ENCODE measurements at places on chromosomes 7 and 10.
A peak's percentile ranks its signal among the peaks of the same experiment; 100 is the strongest.

GRCh38 chr7:44922351-44922694 is 37.0 kb upstream of the PURB start:
- no peak overlapping the region for H3K27ac ChIP-seq
- no peak for DNase-seq
- H3K4me3 ChIP-seq: no peak overlapping the region
- peaks cover 14% of the 10 kb centered on the region for H3K4me1 ChIP-seq

- DNase-seq: no peak
- no peak overlapping the region for H3K4me3 ChIP-seq
- no peaks in the 10 kb centered on the region for H3K27me3 ChIP-seq
- H3K4me1 ChIP-seq: no peaks in the 10 kb centered on the region
Measured at GRCh38 chr7:71626206-71626605, 494.3 kb downstream of the GALNT17 start.

DNA sequence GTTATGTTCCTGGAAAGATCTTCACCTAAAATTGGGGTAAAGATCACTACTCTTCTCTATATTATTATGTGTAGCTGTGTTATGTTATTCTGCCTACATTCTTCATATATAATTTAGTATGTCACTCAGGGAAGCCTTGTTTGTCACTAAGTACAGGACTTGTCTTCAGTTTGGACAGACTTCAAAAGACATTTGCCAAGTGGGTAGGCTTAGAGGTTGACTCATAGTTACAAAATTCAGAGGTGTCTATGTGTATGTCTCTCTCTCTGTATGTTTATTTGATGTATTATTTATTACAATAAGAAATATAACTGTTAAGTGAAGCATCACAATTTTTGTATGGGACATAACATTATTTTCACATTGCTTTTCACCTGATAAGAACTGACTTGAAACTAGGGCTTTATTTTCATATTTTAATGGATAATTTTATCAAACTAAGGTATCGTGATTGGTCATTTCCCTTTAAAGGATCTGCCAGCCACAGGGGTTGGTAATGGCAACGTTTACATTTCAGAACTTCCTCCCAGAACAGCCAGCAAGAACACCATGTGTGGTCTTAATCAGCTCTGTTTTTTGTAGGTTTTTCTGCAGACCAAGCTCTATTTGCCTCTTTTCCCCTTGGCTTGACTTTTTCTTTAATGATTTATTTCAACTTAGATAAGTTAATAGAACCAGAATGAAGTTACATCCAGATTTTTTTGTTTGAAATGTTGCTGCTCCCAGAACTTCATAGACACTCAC is 262.1 kb upstream of the CACNA2D1 start:
- H3K27me3 ChIP-seq: no peaks in the 10 kb centered on the region
- H3K4me1 ChIP-seq: no peaks in the 10 kb centered on the region
- no peak overlapping the region for H3K4me3 ChIP-seq

DNA sequence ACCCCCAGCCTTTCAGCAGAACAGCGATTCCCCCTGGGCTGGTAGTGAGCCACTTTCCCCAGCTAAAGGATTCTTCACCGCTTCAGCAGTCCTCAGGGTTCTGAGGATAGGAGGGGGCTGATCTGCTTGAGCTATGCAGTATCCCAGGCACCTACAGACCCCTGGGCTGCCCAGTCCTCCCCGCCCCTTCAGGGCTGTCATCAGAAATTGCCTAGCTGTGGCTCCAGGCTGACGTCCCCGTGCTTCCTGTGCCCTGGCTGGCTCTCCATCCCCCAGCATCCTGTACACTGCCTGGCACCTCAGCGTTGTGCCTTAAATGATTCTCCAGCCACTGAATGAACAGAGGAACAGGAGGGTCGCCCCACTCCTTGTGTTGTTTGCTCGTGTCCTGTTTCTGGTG is 38.4 kb upstream of the CDH23 start:
- no peak overlapping the region for H3K4me3 ChIP-seq
- no peaks in the 10 kb centered on the region for H3K4me1 ChIP-seq
- no peak for DNase-seq
- no peaks in the 10 kb centered on the region for H3K27me3 ChIP-seq

DNA sequence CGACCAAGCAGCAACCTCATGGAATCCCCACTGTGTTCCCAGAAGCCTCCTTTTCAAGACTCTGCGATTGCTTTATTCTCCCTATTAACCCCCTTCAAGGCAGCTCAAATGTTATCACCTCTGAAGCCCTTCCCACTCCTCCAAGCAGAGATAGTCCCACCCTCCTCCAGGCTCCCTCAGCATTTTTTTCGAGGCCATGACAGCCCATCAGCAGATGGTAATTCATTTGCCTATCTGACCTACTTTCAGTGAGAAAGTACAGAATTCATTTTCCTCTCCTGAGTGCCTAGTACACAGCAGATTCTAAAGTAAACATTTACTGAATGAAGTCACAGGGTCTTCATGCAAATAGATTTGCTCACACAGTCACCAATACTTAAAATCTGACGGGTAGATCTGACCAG is 47.8 kb downstream of the HERPUD2 start:
- peak overlapping the region; percentile 39 for H3K27ac ChIP-seq
- no peaks in the 10 kb centered on the region for H3K27me3 ChIP-seq
- DNase-seq: no peak
- H3K4me1 ChIP-seq: peaks cover 50% of the 10 kb centered on the region

GRCh38 chr7:87797798-87798403 is 78.3 kb downstream of the SLC25A40 start:
- H3K36me3 ChIP-seq: no peaks in the 10 kb centered on the region
- H3K27me3 ChIP-seq: peaks cover 16% of the 10 kb centered on the region

DNA sequence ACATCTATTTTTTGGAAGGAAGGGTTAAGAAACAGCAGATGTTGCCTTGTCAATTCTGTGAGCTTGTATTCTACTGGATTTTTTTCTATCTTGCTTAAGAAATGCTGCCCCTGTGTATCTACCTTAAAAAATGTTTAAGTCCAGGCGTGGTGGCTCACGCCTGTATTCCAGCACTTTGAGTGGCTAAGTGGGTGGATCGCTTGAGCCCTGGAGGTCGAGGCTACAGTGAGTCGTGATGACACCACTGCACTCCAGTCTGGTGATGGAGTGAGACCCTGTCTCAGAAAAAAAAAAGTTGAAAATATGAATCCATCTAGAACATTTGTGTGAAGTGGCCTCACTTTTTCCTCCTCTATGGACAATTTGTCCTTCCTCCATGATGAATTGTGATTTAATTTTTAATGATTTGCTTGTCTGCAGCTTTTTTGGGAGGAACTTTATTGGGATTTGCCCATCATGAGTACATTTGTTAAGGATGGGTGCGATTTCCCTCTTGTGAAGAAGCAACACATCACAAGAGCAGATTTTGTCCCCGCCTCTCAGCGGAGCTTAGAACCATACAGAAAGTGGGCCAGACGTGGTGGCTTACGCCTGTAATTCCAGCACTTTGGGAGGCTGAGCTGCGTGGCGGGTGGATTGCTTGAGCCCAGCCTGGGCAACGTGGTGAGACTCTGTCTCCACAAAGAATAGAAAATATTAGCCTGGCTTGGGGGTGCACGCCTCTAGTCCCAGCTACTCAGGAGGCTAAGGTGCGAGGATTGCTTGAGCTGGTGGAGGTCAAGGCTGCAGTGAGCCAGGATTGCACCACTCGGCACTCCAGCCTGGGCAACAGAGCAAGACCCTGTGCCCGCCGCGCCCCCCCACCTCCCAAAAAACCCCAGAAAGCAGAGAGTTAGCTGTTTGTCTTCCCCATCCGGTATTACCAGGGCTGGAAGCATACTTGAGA is 57.7 kb downstream of the DNAJB6 start:
- peaks cover 37% of the 10 kb centered on the region for H3K4me1 ChIP-seq
- no peak overlapping the region for H3K27ac ChIP-seq
- H3K4me3 ChIP-seq: no peak overlapping the region
- no peaks in the 10 kb centered on the region for H3K27me3 ChIP-seq

DNA sequence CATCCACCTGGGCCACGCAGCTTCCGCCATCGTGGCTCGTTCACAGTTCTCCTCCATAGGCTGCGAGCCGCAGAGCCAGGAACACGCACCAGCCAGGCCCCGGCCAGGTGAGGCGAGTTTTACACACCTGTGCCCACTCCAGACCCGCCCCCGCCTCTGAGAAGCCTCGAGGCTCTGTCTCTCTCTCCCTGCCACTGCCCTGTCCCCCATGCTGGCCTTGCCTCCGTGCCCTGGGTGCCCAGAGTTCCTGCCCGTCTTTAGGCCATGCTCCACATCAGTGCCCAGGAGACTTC is 142.2 kb downstream of the SLIT1 start:
- H3K27me3 ChIP-seq: peaks cover 3% of the 10 kb centered on the region
- no peaks in the 10 kb centered on the region for H3K36me3 ChIP-seq
- no peaks in the 10 kb centered on the region for H3K4me1 ChIP-seq
- DNase-seq: no peak
- no peak overlapping the region for H3K27ac ChIP-seq

DNA sequence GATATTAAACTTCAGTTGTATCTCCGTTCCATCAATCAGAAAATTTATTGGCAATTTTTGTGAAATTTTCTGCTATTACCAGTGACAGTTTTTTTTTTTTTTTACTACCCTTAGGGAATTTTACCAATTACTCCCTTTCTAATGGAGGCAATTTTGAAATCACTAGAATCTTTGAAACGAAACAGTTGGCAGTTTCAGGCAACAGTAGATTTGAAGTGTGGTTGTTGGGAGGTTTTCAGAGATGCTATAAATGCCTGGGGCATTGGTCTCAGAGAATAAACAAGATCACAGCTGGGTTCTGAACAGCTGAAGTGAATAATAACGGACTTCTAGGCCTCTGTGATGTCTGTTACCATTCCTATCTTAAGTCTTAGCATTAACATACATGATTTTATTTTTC is 535.9 kb upstream of the POT1 start:
- H3K27ac ChIP-seq: no peak overlapping the region
- no peaks in the 10 kb centered on the region for H3K36me3 ChIP-seq
- no peaks in the 10 kb centered on the region for H3K4me1 ChIP-seq
- no peaks in the 10 kb centered on the region for H3K27me3 ChIP-seq

DNA sequence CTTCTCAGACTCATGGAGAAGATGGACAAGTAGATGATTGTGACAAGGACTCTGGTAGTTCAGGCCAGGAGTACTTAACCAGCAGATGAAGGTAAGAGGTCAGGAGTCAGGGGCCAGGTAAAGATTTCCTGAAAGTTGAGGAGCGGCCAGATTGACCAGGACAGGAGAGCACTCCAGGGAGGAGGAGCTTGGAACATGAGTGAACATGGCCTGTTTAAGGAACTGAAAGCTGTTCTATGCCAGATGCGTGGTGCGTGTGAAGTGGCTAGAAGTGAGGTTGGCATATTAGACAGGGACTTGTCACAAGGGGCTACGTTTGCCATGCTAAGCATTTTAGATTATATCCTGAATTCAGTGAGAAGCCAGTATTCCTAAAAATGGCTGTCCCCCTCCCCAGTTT is 157.2 kb downstream of the WNT2 start:
- no peak overlapping the region for H3K27ac ChIP-seq
- no peak for DNase-seq
- no peak overlapping the region for H3K4me3 ChIP-seq
- no peaks in the 10 kb centered on the region for H3K4me1 ChIP-seq

DNA sequence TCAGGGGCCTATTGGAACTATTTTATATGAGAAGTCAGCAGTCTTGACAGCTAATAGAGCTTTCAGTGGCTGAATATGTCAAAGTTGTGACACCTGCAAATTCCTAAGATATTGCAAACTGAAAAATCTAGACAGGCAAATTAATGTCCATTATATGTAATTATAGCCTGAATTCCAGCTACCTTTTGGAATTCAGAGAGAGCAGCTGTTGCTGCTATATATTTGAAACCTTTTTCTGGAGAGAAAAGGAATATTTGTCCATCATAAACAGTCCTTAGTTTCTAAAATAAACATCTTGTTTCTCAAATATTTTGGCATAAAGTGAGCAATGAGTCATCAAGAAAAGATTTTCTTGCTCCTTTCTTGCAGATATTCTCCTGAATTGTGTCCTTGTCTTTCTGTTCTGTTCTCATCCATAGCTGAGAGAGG is 408.9 kb upstream of the SEMA3D start:
- H3K27me3 ChIP-seq: no peaks in the 10 kb centered on the region

DNA sequence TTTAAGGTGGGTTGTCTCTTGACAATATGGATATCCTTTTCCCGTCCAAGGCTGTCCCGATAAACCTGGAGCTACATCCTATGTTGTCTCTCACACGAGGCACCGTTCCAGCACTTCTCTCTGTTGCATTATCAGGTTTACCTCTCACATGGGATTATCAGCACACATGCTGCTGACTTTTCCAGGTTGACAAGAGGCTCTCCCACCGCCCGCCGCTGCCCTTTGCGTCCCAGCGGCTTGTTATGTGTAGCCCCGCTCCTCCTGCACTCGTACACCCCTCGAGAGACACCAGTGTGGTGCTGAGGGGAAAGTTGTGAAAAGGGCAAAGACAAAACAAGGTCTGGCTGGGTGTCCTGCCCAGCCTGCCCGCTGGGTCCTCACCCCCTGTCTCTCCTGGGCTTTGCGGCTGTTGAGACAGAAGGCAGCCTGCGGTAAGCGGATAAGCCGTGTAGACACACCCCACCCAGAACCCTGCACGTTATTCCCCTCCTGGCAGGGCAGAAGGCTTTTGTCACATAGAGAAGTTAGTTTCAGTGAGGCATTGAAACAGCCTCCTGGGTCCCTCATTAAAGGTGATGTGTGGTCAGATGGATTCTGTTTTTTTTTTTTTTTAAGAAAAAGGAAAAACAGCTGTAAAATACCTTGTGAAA is 38.7 kb downstream of the UBE3C start:
- H3K4me3 ChIP-seq: no peak overlapping the region
- no peaks in the 10 kb centered on the region for H3K4me1 ChIP-seq
- no peak for DNase-seq
- peaks cover 33% of the 10 kb centered on the region for H3K36me3 ChIP-seq
- H3K27ac ChIP-seq: no peak overlapping the region

- no peaks in the 10 kb centered on the region for H3K4me1 ChIP-seq
- no peak overlapping the region for H3K4me3 ChIP-seq
- H3K36me3 ChIP-seq: no peaks in the 10 kb centered on the region
Measured at GRCh38 chr7:43136064-43136463, 23.6 kb downstream of the HECW1 start.

GRCh38 chr10:75612904-75613684 is 181.7 kb downstream of the LRMDA start:
- no peaks in the 10 kb centered on the region for H3K36me3 ChIP-seq
- H3K4me3 ChIP-seq: no peak overlapping the region
- no peak overlapping the region for H3K27ac ChIP-seq
- no peaks in the 10 kb centered on the region for H3K4me1 ChIP-seq
- H3K27me3 ChIP-seq: peaks cover 9% of the 10 kb centered on the region
- no peak for DNase-seq

DNA sequence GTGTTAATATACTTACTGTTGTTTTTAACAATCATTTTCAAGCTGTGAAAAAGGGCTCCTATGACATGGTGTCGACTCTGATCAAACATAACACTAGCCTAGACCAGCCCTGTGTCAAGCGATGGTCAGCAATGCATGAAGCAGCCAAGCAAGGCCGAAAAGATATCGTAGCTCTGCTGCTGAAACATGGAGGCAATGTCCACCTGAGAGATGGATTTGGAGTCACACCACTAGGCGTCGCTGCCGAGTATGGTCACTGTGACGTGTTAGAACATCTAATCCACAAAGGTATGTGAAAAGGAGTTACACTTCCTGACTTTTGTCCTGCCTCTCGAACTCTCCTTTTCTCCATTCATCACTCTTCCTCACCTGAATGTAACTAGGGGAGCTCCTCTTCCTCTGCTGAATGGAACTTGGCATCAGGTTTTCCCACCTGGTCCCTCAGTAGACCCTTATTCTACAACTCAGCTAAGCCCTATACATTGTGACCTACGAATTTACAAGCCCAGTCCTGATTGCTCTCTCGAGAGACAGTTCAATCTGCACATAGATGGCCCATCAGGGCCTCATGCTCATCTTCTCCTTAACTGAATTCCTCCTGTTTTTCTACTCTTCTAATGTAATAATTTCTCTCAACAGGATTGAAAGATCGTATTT is 23.0 kb downstream of the ASB15 start:
- H3K27ac ChIP-seq: no peak overlapping the region
- peak; percentile 75 for DNase-seq
- H3K4me1 ChIP-seq: peaks cover 3% of the 10 kb centered on the region
- H3K36me3 ChIP-seq: no peaks in the 10 kb centered on the region
- no peak overlapping the region for H3K4me3 ChIP-seq
- H3K27me3 ChIP-seq: peaks cover 3% of the 10 kb centered on the region
